ENCODE measurements at places on chromosomes 7 and 10.

DNA sequence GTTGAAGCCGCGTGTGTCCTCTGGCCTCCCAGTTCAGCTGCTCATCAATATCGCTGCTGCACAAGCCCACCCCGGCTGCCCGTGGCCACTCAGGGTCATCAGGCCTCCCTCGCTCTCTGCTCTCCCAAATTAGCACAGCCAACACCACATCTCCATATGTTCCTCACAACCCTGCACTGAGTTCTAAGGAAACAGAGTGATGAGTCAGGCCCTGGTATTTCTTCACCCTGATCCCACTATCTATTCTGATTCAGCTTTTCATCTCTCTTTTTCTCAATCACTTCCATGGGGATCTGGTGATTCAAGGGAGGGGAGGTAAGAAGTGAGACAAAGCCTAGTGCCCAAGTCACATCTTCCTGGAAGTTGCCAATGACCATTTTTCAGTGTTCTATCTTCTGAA is 23.8 kb downstream of the CYTH3 start:
- DNase-seq: no peak

DNA sequence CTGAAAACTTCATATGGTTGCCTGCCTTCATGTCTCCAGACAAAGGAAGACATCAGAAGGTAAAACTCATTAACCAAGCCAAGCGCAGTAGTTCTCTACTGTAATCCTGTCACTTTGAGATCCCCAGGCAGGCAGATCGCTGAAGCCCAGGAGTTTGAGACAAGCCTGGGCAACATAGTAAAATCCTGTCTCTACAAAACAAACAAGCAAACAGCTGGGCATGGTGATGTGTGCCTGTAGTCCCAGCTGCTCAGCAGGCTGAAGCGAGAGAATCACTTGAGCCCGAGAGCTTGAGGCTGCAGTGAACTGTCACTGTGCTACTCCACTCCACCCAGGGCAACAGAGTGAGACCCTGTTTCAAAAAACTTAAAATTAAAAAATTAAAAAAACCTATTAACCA is 467.4 kb upstream of the SORCS1 start:
- no peak for DNase-seq

GRCh38 chr7:104130726-104131125 is 77.1 kb downstream of the ORC5 start:
- no peak for DNase-seq

GRCh38 chr10:22437620-22438588 is 92.6 kb downstream of the SPAG6 start:
- peak; percentile 25 for DNase-seq

GRCh38 chr7:75946207-75946855 is 31.4 kb downstream of the POR start:
- no peak for DNase-seq

DNA sequence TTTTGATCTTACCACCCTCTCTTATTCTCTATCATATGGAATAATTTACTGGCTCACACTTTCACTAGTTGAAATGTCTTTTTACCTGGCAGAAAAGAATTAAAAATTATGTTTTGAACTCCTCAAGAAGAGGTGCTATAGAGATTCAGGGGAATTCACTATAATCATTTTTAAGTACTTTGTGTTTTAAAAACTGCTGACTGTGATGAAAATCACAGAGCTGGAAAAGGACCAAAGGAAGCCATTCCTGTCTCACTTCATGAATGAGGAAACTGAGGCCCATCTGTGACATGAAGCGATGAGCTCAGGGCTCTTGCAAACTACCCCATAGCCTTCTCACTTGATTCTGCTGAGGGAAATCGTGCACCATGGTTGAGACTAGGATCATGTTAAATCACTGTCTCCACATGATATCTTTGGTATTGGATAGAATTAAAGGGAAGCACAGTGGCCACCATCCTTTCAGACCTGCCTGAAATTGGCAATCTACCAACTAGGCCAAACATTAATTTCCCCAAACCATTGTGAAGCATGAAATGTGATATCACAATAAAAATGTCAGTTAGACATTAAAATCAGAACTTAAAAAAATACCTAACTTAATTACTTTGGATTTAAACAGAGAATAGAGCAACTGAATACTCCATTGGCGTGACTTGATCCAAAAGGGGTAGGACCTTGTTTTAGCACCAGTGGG is 141.0 kb downstream of the FZD1 start:
- DNase-seq: no peak

DNA sequence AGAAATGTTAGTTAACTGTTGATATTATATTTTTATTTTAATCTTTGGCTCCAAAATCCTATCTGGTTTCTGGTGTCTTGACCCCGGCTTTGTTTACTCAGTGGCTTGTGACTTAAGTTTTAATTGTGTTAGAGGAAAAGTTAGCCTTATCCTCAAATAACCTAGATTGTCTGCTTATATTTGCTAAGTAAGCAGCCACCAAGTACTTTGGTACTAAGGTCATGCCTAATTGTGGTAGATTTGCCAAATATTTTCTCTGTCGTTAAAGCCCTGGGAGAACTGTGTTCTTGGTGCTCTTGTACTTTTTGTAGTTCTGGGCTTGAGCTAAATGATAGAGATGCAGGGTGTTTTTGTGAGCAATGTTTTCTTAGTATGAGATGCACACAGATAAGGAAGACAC is 34.8 kb downstream of the GPR158 start:
- DNase-seq: no peak

DNA sequence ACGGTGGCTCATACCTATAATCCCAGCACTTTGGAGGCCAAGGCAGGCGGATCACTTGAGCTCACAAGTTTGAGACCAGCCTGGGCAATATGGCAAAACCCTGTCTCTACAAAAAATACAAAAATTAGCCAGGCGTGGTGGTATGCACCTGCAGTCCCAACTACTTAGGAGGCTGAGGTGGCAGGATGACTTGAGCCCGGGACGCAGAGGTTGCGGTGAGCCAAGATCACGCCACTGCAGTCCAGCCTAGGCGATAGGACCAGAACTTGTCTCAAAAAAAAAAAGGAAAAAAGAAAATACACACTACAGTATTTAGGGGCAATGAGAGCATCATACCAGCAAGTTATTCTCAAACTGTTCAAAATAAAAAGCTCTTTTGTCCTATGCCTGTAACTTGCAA is 59.5 kb downstream of the ABI1 start:
- DNase-seq: no peak

- DNase-seq: no peak
Measured at GRCh38 chr7:111866787-111867186, 304.5 kb upstream of the IMMP2L start.

- no peak for DNase-seq
Measured at GRCh38 chr10:106680061-106680460, 484.4 kb downstream of the SORCS1 start.

GRCh38 chr10:93760490-93760889 is 2.8 kb downstream of the LGI1 start:
- no peak for DNase-seq

DNA sequence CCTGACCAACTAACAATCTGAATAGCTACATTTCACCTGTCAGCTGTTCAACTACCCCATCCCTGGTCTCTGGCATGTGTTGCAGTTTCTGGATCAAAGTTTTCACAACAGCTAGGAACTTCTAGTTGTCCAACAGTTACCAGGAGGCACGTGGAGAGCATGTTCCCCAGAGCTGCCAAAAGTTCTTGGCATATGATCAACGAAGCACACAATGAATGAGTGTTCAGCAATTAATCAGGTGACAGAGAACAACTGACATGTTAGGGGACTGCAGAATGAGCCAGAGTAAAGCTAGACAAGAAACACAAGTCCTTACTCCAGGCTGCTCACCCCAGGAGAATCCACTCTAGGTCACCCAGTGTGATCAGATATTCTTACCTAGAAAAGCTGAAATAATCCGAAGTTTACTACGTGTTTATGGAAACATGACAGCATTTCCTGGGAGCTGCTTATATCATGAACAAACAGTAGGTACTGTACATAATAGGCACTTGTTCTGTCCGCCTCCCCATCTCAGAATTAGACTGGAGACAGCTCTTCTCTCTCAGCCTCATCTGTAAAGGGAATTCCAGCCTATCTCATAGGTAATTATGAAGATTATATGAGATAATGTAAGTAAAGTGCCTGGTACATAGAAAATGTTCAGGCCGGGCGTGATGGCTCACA is 50.6 kb downstream of the ZNF438 start:
- DNase-seq: no peak

GRCh38 chr10:131960631-131961046 is 21.1 kb downstream of the BNIP3 start:
- DNase-seq: no peak

GRCh38 chr10:89710753-89711152 is 9.4 kb downstream of the KIF20B start:
- no peak for DNase-seq
